ENCODE measurements at places on chromosomes 11 and 22.
A peak's percentile ranks its signal among the peaks of the same experiment; 100 is the strongest.

DNA sequence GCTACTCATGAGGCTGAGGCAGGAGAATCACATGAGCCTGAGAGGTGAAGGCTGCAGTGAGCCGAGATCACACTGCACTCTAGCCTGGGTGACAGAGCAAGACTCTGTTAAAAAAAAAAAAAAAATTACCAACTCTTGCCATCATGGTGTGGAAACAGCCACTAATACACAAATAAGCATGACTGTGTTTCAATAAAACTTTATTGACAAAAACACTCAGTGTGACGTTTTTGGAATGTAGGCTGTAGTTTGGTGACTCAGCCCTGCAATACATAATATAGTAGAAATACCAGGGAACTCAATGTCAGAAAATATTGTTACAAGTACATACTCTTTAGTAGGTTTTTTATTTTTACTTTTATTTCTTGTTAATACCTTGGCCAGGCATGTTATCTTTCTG lies 207.1 kb downstream of the CASP12 start:
- H3K27me3 ChIP-seq = no peaks in the 10 kb centered on the region
- DNase-seq = no peak
- H3K4me1 ChIP-seq = no peaks in the 10 kb centered on the region
- no peak overlapping the region for H3K4me3 ChIP-seq

DNA sequence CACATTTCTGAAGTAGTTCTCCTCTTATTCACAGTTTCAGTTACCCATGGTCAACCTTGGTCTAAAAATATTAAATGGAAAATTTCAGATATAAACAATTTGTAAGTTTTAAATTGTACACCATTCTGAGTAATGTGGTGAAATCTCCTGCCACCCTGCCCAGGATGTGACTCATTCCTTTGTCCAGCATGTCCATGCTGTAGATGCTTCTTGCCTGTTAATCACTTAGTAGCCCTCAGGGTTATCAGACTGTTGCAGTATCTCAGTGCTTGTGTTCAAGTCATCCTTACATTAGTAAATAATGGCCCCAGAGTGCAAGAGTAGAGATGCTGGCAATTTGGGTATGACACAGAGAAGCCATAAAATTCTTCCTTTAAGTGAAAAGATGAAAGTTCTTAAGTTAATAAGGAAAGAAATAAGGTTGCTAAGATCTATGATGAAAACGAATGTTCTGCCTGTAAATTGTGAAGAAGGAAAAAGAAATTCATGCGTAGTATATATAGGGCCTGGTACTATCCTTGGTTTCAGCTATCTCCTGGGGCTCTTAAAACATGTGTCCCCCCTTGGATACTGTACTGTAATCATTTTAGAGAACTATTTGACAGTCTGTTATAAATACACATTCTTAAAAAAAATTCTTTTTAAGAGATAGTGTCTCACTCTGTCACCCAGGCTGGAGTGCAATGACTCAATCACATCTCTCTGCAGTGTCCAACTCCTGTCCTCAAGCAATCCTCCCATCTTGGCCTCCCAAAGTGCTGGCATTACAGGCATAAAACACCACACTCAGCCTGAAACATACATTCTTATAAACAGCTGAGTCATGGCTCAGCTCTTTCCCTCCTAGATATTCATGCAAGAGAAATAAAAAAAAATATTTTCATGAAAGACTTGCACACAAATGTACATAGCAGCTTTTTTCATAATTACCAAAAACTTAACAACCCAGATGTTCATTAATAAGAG lies 31.3 kb downstream of the MTNR1B start:
- H3K4me1 ChIP-seq = no peaks in the 10 kb centered on the region
- DNase-seq = peak; percentile 10
- no peaks in the 10 kb centered on the region for H3K36me3 ChIP-seq
- H3K4me3 ChIP-seq = no peak overlapping the region
- H3K27ac ChIP-seq = no peak overlapping the region

DNA sequence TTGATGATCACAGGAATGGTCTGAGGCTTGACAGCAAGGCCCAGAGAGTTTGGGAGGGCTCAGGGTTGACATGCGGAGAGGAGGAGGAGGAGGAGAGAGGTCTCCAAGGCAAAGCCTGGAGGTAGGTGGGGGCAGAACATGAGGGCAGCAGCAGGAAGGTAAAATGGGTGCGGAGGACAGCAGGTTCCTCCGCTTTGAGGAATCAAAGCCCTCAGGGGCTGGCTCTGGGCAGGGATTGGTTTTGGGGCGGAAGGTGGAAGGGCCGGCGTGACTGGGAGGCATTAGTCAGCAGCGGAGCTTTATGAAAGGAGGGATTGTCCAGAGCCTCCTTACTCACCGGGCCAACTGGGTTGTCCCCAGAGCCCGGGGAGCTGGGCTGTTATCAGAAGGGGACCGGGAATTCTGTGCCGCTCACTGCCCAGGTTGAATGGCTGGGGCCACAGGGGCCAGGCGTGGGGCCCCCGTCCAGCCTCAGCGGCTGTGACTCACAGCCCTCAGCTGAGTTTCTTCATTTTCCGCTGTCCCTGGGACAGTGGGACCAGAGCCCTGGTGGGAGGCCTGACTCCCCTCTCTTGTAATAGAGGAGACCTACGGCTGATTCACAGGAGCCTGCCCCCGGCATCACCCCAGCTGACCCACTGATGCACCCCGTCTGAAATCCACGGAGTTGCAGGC lies 36.2 kb downstream of the LIF start:
- H3K4me3 ChIP-seq = peak overlapping the region; percentile 31
- no peaks in the 10 kb centered on the region for H3K27me3 ChIP-seq

DNA sequence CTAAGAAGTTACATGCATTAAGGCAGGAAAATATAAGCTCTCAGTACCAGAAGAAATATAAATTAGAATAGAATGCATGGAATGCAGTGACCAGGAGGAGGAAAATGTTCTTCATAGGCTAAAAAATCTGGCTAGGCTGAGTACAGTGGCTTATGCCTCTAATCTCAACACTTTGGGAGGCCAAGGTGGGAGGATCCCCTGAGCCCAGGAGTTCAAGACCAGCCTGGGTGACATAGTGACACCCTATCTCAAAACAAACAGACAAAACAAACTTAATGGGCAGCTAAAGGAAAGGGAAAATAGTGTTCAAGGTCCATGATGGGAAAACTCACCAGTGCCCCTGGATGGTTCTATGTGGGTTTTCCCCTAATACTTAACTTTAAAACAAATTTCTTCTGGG lies 78.3 kb upstream of the RASSF10 start:
- no peak overlapping the region for H3K27ac ChIP-seq
- no peak overlapping the region for H3K4me3 ChIP-seq
- H3K36me3 ChIP-seq = peaks cover 20% of the 10 kb centered on the region
- DNase-seq = peak; percentile 43
- peaks cover 15% of the 10 kb centered on the region for H3K4me1 ChIP-seq

DNA sequence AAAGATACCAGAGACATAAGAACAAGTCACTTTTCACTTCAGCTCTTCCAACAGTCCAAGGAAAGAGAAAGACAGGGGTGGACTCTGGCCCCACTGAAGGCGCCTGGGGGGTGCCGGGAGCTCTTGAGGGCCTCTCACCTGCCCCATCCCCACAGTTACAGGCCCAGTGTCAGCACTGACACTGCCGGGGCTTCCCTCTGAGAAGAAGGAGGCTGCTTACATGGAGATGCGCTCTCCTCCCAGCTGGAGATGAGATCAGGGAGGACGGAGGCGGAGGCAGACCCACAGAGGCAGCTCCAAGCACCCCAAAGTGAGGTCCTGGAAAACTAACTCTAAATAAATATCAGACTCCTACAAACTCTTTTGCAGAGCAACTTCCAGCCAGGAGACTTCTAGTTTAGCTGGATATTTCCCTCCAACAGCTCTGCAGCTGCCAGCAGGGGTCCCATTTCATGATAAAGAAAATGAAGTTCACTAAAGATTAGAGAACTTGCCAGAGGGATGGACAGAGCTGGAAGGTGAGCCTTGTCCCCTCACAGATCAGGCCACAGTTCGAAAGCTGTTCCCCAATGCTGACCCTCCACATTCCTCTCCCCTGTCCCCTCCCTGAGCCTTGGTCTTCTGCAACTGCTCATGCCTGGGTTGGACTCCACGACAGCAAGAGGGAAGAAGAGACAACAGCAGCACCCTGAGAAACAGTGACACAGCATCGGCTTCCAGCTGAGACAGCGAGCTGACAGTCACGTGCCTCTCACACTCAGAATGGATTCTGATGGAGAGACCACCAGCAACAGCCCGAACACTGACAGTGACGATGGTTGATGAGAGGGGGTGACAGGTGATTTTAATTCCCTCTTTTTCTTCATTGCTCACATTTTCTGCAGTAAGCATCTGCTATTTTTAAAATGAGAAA lies 5.8 kb downstream of the CARS1 start:
- H3K4me3 ChIP-seq = no peak overlapping the region
- H3K27me3 ChIP-seq = no peaks in the 10 kb centered on the region
- no peak overlapping the region for H3K27ac ChIP-seq
- H3K4me1 ChIP-seq = peaks cover 18% of the 10 kb centered on the region
- no peak for DNase-seq

DNA sequence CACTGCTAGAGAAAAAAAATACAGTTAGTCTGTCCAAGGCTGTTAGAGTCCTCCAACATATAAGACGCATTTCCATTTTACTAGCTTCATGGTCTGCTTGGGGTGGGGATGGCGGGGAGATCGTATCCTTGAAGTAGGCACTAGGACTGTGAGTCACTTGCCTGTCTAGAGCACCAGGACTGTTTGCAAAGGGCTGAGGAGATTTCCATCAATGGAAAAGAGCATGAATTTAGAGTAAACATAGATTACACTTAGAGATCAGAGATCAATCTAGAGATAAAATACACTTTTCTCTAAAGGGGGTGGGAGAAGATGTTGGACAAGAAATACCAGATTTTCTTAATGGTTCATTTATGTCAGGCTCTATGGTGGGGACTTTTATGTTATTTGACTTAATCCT lies 1.7 kb upstream of the MS4A7 start:
- no peak overlapping the region for H3K27ac ChIP-seq
- H3K36me3 ChIP-seq = no peaks in the 10 kb centered on the region
- no peak overlapping the region for H3K4me3 ChIP-seq
- H3K4me1 ChIP-seq = no peaks in the 10 kb centered on the region
- no peak for DNase-seq
- no peaks in the 10 kb centered on the region for H3K27me3 ChIP-seq

DNA sequence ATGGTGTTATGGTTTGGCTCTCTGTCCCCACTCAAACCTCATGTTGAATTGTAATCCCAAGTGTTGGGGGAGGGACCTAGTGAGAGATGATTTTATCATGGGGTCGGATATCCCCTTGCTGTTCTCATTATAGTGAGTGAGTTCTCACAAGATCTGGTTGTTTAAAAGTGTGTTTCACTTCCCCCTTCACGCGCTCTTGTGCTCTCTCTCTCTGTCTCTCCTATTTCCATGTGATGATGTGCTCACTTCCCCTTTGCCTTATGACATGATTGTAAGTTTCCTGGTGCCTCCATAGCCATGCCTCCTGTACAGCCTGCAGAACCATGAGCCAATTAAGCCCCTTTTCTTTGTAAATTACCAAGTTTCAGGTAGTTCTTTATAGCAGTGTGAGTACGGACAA lies 765.1 kb downstream of the KCNA4 start:
- H3K4me1 ChIP-seq = no peaks in the 10 kb centered on the region
- no peaks in the 10 kb centered on the region for H3K27me3 ChIP-seq
- H3K27ac ChIP-seq = no peak overlapping the region

DNA sequence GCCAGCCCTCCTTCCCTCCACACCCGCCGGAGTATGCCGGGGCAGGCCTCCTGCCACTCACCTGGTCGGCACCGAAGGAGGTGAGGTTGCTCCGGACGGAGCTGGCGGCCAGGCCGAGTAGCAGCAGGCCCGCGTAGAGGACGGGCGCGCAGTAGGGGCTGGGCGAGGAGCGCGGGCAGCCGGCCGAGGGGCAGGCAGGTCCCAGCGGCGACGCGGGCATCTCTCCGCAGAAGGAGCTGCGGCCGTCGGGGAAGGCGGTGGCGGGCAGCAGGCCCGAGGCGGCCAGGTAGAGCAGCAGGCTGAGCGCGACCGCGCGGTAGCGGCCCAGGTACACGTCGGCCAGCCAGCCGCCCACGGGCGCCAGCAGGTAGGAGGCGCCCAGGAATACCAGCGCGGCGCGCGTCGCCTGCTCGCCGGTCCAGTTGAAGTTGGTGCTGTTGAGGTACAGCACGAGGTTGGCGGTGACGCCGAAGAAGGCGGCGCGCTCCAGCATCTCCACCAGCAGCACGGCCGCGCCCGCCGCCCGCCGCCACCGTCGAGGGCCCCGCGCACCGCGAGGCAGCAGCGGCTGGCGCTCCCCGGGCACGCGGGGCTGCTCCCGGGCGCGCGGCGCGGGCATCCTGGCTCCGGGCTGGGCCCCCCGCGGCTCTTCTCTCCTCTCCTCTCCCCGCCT lies 907 bp downstream of the SLC15A3 start:
- peaks cover 15% of the 10 kb centered on the region for H3K27me3 ChIP-seq
- H3K27ac ChIP-seq = no peak overlapping the region
- no peak overlapping the region for H3K4me3 ChIP-seq
- H3K36me3 ChIP-seq = no peaks in the 10 kb centered on the region
- no peak for DNase-seq

DNA sequence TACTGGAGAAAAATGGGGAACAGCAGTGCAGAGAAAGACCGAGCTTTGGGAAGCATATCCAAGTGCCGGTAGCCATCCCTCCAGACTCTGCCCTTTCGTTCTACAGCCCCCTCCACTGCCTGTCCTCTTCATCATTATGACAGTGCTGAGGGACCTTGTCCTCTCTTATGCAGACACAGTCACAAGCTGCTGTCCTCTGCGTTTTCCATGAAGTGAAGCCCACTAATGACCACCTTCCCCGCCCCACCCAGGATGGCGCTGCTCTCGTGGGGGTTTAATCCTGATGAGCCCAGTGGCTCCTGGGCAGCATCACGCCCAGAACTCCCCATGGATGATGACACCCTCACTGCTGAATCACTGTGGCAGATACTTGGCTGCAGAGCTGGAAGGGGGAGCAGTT lies 157.7 kb downstream of the PKNOX2 start:
- H3K4me3 ChIP-seq = no peak overlapping the region
- no peak overlapping the region for H3K27ac ChIP-seq
- H3K4me1 ChIP-seq = no peaks in the 10 kb centered on the region
- H3K36me3 ChIP-seq = no peaks in the 10 kb centered on the region
- H3K27me3 ChIP-seq = 0 out of 3 replicates have a peak, but pooled peaks cover 4% of the 10 kb centered on the region
- DNase-seq = no peak

DNA sequence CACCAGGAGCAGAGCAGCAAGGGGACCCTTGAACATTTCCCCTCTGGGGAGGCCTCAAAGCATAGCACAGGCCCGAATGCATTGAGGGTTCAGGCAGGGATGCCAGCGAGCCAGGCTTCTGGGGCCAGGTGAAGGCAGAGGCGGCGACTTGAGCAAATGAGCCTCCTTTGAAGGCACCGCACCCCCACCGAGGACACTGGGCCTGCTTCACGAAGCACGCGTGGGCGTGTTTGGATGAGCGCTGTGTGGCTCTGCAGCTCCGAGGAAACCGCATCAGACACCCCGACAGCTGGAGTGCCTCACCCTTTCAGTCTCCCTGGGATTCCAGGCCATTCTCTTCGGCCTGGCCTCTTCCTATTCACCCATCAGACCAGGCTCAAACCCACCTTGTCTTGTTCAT lies 301.8 kb downstream of the NTM start:
- no peaks in the 10 kb centered on the region for H3K4me1 ChIP-seq
- no peaks in the 10 kb centered on the region for H3K36me3 ChIP-seq
- H3K4me3 ChIP-seq = no peak overlapping the region
- DNase-seq = no peak

GRCh38 chr11:59187587-59187986 lies 15.7 kb downstream of the DTX4 start:
- H3K36me3 ChIP-seq = peaks cover 2% of the 10 kb centered on the region
- H3K27ac ChIP-seq = no peak overlapping the region
- H3K4me1 ChIP-seq = peaks cover 30% of the 10 kb centered on the region

Measured in HepG2 (cell line).